Mesothelial cell of epicardium (in vitro differentiated cells): ENCODE measurements at places on chromosomes 2 and 18.

GRCh38 chr18:46281185-46282176, 177.3 kb downstream of the HAUS1 start:
- DNase-seq: peak; percentile 82

GRCh38 chr2:8677646-8678592, 3.9 kb upstream of the ID2 start:
- DNase-seq: peak; percentile 63

DNA sequence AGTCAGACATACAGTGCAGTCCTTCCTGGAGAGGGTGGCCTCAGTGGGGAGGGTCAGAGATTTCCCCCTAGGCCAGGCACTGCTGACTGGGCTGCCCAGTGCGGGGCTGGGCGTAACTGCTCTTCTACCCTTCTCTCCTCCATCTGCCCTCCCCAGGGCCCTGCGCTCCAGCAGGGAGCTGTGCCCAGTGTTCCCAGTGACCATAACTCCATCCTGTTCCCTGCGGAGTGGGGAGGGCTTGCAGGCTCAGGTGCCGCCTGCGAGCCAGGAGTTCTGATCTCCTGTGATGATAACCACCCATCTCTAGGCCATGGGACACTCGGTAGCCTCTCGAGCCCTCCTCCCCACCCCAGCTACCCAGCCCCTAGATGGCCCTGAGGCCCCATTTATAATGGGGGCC, 107.6 kb downstream of the SMAD7 start:
- DNase-seq: no peak

DNA sequence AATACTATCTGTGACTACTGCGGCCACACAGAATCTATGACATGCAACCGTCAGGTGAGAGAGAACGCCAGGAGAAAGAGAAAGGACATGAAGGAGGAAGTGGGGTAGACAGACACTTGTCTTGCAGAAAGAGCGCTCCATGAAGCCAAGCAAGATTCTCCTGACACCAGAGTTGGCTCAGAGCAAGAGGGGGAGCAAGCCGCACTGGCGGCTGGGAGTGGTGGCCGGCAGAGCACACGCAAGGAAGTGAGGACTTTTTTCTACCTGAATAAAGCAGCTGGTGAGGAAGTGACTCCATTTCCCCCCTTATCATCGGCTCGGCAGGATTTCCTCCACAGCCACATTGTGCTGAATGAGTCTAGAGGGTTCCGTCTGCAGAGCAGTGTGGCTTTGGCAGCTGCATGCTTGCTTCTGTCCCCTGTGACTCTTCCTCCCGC, 181.6 kb downstream of the BCL2 start:
- DNase-seq: no peak

- DNase-seq: no peak
Measured at GRCh38 chr2:117963446-117963845, 50.4 kb downstream of the CCDC93 start.

GRCh38 chr2:236720974-236721540, 151.4 kb downstream of the ACKR3 start:
- no peak for DNase-seq

DNA sequence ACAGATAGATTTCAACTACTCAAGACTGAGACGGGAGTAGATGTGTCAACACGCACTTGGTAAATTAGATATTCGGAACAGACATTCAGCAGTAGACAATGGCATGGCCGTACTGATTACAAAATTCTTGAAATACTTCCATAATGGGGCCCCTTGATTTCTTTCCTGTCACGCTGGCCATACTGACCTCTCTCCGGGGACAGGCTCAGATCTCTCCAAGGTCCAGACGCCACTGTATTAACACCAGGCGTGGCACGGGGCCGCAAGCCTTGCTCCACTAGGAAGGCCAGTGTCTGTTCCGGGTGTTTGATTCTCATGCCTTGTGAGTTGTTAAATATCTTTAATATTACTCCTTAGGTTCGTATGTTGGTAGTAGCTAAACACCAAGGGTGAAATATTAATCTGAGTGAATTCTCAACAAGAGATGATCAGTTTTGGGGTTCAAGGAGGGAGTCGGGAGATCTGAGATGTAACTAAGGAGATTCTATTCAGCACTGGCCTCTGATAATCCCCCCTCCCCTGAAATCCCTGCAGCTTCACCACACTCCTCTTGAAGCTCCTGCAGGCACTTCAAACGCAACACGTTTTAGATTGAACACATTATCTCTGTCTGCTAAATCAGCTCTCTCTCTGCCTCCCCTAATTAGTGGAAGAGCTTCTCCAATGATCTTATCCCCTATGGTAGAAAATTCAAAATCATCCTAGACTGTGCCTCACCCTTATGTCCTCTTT, 2.2 kb upstream of the EHD3 start:
- no peak for DNase-seq

DNA sequence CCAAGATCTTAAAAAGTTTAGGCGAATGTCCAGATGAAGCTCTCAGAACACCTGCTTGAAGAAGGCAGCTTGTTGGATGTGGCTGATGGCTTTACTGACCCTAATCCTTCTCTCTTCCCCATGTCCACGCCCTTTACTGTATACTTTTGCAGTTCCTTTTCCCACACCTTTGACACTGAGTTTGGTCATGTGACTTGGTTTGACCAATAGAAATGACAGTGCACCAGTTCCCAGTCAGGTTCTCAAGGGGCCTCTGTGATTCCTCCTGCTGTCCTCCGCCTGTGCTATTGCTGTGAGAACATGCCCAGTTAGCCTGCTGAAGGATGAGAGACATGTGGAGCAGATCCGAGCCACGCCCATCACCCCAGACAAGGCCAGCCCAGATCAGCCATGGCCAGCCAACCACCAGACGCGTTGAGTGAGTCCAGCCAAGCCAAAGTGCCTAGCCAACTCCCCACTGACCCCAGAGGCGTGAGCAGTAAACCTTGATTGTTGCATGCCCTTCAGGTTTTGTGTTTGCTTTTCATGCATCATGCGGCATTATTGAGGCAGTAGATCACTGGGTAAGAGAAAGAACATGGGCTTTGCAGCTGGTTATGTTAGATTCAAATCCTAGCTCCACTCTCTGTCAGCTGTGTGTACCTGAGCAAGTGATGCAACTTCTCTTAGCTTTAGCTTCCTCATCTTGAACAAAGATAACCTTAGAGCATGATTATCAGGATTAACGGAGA, 258.0 kb upstream of the SIX2 start:
- no peak for DNase-seq

DNA sequence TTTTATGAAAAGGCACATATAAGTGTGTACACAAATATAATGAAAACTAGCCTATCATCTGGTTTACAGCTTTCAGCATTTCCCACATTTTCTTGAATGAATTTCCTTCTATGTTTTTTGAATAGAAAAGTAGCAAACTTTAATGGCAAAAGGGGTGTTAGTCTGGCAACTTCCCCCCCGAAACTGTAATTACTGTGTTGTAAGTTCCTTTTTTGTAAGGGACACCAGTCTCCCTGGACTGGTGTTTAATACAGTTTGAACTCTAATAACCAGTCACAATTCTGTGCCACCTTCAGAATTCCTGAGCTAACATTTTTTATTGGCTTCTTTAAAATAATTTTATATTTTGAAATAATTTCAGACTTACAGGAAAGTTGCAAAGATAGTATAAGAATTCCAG, 94.2 kb downstream of the ACSL3 start:
- no peak for DNase-seq

GRCh38 chr2:176085861-176086771, 2.4 kb upstream of the EVX2 start:
- DNase-seq: no peak

- DNase-seq: no peak
Measured at GRCh38 chr18:66655407-66655806, 51.5 kb upstream of the CDH19 start.

GRCh38 chr2:45173513-45173912, 164.3 kb upstream of the SIX2 start:
- DNase-seq: no peak

- peak; percentile 85 for DNase-seq
Measured at GRCh38 chr2:55282110-55282917, 13.3 kb upstream of the MTIF2 start.

- DNase-seq: no peak
Measured at GRCh38 chr2:205555566-205556230, 126.6 kb upstream of the NRP2 start.

DNA sequence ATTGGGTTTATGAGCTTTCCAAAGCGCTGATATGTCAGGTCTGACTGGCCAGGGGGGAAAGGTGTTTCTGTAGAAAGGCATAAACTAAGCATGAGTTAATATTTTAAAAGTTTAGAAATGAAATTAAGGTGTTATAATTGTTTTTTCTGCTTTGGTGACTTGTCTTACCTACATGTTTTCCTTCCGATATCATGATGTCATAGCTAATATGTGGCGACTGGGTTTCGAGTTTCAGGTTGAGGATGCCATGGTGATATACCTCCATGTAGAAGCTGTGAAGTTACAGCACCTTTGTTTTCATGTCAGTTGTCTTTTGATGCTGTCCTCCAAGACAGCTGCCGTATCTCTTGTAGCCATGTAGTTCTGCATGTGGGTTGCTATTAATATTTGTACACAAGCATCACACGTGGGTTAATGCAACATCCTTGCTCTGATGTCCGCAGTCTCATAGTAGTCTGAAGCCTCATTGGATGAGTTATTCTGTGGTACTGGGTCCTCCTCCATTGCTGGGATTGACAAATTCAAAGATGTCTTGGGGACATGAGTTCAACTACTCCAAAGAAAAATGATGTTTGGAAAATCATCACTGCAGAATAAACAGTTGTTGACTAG, 230.6 kb downstream of the PRKCE start:
- DNase-seq: no peak

DNA sequence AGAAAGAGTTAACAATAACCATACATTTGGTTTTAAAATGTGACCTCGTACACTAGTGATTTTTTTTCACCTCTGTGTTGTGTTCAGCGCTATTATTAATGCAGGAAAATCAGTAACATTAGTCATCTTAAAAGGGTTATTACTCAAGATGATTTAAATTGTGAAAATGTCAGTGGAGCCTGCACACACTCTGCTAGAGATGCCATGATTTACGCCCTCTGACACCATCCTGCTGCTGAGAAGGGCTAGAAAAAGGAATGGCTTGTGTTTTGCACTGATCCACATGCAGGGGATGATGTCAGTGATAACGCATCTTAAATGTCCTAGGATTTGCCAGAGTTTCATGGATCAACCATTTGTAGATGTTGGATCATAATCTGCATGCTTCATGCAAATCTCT, 121.3 kb upstream of the BOD1L2 start:
- DNase-seq: no peak

- no peak for DNase-seq
Measured at GRCh38 chr2:15082105-15083058, 449.9 kb downstream of the LRATD1 start.

- no peak for DNase-seq
Measured at GRCh38 chr2:85441864-85442263, 23.4 kb downstream of the SH2D6 start.

DNA sequence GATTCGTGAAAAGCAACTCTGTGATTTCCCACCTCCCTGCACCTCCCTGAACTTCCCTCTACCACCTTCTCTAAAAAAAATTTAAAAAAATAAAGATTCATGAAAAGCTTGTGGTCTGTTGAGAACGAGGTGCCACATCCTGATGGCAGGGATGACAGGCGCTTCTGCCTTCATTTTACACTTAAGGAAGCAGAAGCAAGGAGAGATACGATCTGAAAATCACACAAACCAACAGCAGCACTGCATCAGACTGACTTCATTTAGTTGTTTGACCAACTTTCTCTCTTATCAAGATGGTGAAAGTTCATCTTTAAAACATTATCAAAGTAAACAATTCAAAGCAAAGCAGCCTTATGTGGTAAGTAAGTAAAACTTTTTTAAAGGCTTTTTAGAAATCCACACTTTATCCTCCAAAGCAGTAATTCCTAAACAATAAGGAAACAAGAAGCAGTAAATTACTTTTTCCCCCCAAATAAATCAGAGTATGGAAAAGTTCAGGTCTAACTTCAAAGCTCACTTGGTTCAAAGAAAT, 15.5 kb downstream of the WDFY1 start:
- no peak for DNase-seq
